ENCODE measurements at places on chromosomes 4 and X.

GRCh38 chrX:104330966-104331365, 76.2 kb upstream of the ESX1 start:
- DNase-seq = no peak

DNA sequence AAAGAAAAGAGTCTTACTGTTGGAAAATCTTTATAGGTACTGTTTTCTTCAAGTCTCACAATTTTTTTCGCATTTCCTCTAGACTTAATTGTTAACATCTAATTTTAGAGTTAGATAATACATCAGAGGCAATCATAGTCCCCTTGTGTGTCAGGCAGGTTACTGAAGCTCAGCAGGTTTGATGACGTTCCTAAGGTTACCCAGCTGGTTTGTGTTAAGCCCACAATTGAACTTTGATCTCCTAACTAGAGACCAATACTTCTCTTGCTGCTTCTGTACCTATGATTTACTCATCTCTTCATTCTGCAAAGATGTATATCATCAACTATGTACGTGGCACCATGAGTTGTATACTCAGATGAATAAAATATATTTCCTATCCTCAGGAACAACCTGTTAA, 131.6 kb upstream of the STIM2 start:
- no peak for DNase-seq

- no peak for DNase-seq
Measured at GRCh38 chr4:6120361-6120760, 80.0 kb downstream of the JAKMIP1 start.

DNA sequence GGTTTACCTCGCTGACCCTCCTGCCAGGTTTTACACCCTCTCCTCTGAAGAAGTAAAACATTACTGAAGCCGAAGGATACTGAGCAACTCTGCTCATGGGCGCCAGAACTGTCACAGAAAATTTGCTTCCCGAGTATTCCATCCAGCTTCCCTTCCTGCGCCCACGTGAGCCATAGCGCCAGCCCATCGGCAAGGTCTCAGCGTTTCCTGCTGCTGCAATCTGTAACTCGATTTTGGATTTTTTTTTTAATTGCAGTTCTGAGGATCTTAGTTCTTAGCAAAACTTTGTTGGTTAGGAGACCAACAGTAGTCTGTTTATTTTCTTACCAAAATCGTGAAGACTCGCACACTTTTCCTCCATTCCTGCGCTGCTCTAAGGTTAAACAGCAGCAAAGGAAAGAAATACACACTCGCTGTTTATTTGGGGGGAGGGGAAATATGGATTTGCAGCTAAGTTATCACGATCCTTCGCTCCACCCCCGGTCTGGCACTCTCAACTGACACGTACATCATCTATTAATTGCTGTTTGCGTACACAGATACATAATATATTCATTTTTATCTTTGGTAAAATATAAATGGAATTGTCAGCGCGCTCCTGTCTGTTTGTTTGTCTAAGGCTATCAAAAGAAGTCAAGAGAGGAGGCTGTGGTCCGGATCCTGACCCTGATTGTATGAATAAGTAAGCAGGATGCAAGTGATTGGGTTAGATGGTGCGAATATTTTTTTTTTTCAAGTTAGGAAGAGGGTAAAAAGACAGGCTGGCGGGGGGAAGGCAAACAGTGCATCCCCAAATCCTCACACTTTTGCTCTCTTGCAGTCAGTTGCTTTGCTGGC, at the start of gene TLL1:
TLL1 (plus strand) TSS at position 777 of the 837 bp plus-strand sequence. CDS start 668 bp downstream, outside the sequence.
- DNase-seq = peak; percentile 79

DNA sequence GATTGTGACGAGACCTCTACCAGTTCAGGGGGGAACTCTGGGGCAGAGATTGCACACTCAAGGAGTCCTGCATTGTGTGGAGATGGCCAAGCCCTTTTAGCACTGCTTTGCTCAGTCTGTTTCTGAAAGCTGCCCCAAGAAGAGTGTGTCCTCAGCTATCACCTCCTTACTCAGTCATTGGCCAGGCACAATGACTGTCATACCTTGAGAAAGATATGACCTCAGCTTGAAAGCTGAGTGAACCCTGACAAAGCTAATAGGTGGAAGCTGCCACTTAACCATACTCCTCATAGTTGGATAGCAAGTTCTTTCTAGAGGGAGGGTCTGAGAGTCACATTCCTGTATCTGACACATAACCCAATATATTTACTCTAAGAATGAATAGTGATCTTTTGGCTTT, 37.8 kb upstream of the DIPK2B start:
- no peak for DNase-seq

DNA sequence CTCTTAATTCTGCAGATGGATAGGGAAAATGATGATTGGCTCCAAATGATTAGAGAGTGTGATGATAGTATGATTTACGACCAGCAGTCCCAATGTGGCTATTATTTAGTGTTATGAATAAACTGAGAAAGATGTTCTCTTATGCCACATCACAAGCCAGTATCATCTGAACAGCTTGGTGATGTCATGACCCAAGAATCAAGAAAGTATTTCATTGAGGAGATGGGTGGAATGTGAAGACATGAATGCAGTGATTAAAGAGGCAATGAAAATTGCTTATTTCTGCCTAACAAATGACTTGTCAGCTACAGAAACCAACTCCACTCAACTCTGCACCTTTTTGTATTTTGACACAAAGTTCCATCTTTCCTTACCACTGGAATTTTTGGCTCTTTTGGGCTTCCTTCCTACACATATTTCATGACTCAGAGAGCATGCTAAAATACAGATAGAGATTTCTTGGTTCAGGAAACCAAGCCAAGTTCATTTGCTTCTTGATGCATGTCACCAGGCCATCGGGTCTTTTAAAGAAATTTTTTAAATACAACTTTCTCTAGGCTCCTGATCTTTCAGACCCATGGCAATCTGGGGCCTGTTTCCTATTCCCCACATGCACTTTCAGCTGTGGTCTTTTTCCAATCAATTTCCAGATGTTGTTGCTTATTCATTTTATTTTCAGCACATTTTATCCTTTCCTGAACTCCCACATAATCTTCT, 174.2 kb downstream of the HHIP start:
- DNase-seq = no peak

DNA sequence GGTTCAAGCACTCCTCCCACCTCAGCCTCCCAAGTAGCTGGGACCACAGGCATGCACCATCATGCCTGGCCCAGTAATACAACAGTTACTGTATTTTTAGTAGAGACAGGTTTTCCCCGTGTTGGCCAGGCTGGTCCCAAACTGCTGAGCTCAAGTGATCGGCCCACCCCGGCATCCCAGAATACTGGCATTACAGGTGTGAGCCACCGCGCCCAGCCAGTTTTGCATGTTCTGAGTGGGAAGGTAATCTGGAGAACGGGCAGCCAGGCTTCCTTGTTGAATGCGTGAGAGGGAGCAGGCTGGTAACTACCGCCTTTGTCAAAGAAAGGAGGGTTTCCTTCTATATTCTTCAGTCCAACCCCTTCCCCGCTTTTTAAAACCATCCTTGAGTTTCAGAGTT, 9.1 kb downstream of the NOCT start:
- DNase-seq = no peak

DNA sequence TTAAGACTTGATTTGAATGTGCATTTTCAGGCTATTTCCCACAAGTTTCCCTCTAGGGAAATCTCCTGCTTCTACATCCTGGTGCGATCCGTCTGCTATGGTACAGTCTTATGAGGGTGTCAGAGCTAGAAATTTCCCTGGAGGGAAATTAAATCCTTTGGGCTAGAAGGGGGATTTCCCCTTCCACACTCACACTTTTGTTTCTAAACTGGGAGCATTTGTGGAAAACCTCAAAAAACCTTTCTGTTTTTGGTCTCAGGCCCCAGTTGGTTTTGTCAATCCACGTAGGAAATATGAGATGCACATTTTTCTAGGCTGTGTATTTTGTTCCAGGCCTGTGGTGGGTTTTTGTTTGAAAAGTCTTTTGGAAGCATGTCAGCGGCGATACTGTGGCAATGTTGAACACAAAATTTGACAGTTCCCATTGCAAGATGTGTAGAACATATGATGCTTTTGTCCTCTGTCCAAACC, 17.8 kb downstream of the HMGB3 start:
- DNase-seq = no peak

DNA sequence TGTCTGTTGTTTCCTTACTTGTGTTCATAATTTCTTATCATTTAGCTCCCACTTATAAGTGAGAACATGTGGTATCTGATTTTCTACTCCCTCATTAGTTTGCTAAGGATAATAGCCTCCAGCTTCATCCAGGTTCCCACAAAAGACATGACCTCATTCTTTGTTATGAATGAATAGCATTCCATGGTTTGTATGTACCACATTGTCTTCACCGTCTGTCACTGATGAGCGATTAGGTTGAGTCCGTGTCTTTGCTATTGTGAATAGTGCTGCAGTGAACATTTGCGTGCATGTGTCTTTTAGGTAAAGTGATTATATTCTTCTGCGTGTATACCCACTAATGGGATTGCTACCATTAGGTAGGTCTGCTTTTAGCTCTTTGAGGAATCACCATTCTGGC, 624.3 kb upstream of the EPHA5 start:
- DNase-seq = peak; percentile 22

- DNase-seq = peak; percentile 31
Measured at GRCh38 chr4:92658318-92658717, 354.6 kb downstream of the GRID2 start.

- no peak for DNase-seq
Measured at GRCh38 chr4:133565379-133565778, 416.3 kb downstream of the PCDH10 start.

DNA sequence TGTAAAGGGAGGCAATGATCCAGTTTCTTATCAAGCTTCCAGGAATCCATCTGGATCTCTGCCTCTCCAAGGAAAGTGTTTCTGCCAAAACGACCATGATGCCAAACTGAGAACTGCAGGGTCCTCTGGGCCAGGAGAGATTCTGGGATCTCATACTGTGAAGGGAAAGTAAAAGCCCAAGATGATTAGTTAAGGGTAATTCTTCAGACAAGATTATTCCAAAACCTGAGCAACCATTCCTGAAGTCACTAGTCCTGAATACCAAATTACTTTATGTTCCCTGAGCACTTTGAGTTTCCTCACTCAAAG, 42.0 kb downstream of the SRPX2 start:
- DNase-seq = no peak

- DNase-seq = no peak
Measured at GRCh38 chr4:42570221-42570620, 86.7 kb downstream of the ATP8A1 start.

- DNase-seq = no peak
Measured at GRCh38 chr4:147456706-147457105, 24.2 kb upstream of the EDNRA start.

- DNase-seq = no peak
Measured at GRCh38 chrX:107199491-107199890, 6.7 kb downstream of the NUP62CL start.

DNA sequence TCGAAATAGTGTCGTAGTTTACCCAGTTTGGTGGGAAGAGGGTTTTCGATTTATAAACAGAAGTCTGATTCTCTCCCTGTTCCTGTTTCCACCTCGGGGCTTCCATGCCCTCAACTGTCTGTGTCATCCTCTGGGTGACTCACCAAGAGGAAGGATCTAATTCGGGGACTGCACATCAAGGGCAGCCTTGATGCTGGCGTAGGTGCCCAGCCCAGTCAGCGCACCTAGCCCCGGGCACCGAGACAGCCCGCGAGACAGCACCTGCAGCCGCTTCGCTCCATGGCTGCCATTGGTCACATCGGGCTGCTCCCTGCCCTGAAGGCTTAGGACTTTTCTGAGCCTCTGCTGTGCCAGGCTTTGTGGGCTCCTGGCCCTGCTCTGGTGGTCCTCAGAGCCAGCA, 7.7 kb downstream of the ABCD1 start:
- DNase-seq = no peak

DNA sequence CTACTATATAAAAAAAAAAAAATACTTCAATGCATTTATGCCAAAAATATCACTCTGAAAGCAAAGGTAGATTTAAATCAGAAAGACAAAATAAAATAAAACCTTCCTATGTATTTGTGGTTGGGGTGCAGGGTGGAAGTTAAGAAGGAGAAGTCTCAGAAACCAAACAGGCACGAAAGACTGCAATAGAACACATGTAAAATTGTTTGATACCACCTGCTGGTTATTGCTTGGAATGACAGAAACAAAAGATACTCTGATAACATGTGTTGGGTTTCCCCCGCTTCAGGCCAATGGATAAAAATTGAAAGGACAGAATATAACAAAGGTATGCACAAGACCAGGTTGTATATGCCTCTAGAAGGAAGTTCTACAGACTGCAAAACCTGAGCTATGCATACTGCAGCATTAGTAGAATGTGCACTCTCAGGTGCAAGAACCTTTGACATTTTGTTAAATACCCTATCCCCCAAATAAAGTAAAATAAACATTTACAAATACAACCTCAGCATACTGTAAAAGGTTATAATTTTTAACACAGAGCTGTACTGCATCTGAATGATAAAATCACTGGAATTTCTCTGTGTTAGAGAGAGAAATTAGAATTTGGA, 118.8 kb downstream of the GABRA2 start:
- peak; percentile 26 for DNase-seq

DNA sequence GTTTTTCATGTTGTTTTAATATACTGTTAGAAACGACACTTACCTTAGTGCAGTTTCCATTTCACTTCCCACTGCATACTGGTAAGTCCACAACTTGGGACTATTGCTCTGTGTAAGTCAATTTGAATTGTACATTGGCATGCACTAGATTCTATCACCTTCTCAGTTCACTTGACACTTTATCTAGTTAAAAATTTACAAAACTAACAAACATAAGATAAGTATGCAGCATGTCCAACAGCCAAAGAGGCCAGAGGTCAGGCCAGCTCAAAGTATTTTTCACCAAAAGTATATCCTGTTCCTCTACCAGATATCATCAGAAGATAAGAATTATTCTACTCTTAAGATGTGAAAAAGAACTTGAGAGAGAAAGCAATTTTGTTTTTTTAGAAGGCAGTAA, 75.9 kb downstream of the QRFPR start:
- no peak for DNase-seq

- DNase-seq = no peak
Measured at GRCh38 chr4:110953191-110953590, 330.3 kb upstream of the PITX2 start.

GRCh38 chr4:122479935-122480416, 23.5 kb upstream of the IL2 start:
- DNase-seq = no peak

- no peak for DNase-seq
Measured at GRCh38 chr4:25198713-25199112, 35.1 kb upstream of the PI4K2B start.

GRCh38 chr4:137015426-137016409, 516.6 kb downstream of the PCDH18 start:
- no peak for DNase-seq

- DNase-seq = peak; percentile 83
Measured at GRCh38 chr4:7351014-7351413, 83.7 kb downstream of the PSAPL1 start.

DNA sequence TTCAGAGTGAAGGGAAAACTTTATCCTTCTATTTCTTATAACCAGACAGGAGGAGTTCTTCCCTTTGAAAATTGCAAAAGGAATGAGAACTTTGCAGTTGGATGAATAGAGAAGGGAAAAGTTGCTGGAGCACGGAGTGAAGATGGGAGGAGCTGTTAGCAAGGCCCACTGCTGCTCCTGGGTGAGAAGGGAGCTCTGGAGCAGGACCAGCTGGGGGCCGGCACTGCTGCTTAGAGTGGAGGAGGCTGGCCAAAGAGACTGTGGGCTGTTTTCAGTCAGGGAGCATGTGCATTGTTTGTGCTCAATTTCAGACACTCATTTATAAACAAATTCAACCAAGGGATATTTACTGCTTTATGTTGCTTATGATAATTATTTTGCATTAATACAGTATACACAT, 164.2 kb downstream of the STIM2 start:
- DNase-seq = no peak
